ENCODE measurements at places on chromosomes 2 and 18.
A peak's percentile ranks its signal among the peaks of the same experiment; 100 is the strongest.

DNA sequence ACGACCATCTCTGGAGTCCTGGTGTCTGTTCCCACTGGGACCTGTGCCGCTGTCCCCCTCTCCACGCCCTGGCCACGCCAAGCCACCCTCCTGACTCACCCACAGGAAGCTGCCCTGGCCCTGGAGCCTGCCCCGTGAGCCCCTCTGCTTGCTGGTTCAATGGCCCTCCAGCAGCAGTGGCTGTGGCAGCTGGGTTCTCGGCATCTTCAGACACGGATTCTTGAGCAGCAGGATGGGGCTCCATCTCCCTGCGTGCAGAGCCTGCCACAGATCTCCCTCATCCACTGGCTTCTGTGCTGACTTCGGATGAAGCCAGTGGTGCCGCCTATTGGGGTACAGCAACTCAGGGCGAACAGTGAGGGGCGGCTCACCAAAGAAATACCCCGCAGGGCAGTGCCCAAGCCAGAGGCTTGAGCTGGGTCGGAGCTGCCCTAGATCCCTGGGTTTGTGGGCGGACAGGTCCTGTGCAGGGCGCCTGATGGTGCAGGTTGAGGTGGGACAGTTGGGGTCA, 14.0 kb downstream of the CAPN10 start:
- no peak for DNase-seq

DNA sequence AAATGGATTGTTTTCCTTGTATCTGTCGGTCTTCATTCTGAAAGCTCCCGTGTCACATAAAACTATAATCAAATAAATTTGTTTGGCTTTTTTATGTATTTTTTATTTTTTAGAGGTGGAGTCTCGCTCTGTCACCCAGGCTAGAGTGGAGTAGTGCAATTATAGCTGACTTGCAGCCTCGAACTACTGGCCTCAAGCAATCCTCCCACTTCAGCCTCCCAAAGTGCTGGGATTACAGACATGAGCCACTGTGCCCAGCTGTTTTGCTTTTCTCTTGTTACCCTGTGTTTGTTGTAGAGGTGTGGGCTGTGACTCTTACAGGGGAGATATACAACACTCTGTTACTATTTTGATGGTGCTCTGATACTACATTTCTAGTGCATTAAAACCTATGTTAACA, 2.2 kb downstream of the GALM start:
- DNase-seq = no peak

DNA sequence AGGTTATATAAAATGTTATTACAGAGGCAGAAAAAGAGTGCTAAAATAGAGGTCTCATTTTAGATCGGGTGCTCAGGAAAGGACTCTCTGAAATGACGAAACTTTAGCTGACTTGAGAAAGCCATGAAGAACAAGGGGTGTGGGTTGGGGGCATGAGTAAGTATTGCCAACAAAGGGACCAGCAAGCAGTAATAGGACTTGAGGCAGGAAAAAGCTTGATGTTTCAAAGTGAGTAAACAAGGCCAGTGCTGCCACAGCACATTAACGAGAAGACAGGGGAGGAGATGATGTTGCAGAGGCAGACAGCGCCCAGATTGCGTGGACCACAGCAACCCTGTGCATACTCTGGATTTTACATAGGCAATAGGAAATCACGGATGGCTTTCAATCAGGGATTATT, 318.8 kb downstream of the ZEB2 start:
- DNase-seq = no peak

- no peak for DNase-seq
Observed at GRCh38 chr18:35770376-35771014, 189.0 kb downstream of the GALNT1 start.

DNA sequence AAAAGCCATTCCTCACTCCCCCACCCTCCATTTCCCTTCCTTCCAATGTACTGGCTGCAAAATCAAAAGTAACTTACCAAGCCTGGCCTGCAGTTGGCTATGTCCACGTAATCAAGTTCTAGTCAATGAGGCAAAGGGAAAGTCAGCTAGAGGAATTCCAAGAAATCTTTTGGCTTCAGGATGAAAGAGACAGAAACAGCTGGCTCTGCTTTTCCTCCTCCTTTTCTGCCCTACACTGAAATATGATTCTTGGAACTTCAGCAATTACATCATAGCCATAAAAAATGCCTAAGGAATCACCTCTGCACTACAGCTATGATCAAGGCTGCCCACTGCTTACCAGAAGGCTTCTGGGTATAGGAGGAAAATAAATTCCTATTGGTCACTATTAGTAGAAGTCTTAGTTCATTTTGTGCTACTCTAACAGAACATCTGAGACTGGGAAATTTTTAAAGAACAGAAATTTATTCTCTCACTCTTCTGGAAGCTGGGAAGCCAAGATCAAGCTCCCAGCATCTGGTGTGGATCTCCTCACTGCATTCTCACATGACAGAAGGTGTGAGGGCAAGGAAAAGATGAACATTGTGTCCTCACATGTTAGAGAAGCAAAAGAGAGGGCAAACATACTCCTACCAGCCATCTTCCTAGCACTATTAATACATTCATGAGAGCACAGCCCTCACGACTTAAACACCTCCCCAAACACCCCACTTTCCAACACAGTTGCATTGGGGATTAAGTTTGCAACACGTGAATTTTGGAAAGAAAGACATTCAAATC, 219.9 kb downstream of the TMX3 start:
- no peak for DNase-seq

- no peak for DNase-seq
Observed at GRCh38 chr2:60548845-60549237, 4.6 kb downstream of the BCL11A start.

DNA sequence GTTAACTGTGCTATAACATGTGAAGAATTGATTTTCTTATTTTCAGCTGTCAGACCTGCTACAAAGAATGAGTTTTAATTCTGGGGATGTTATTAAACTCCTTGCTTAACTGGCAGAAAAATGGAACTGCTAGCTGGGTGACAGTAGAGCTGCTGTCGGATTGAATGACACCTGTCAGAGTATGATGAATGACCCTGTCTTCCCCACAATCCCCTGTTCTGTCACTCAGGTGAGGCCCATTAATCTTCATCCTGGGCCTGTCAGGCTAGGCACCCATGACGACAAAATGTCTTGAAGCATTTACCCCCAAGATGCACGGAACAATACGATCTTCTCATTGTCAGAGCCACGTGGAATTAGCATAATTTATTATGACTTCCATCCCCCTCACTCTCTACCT, 129.9 kb upstream of the ETAA1 start:
- DNase-seq = no peak

- no peak for DNase-seq
Observed at GRCh38 chr18:76499021-76499420, 4.0 kb upstream of the ZNF516 start.

GRCh38 chr2:231671270-231672050, 36.9 kb upstream of the PTMA start:
- DNase-seq = no peak

DNA sequence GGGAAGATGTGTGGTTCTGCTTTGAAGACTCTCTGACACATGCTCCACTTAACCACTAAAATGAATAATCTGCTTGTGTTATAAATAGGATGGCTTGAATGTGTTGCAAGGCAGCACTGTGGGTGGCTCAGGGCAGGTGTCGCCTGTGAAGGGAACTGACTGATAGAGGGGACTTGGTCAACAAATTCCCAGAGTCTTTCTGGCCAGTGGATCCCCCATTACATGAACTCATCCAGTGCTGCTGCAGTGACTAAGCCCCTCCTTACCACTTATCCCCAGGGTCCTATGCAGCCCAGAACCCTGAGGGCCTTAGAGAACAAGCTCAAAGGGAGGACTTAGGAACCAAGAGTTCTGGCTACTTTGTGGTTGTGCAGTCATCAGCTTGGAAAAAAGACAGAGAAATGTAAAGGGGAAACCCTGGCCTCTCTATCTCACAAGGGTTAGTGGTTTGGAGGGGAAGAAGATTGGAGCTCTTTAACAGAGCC, 226.2 kb upstream of the TNP1 start:
- DNase-seq = no peak

- DNase-seq = peak; percentile 20
Observed at GRCh38 chr18:26134107-26134506, 438 bp downstream of the PSMA8 start.

Data from CD4-positive, alpha-beta memory T cell (primary cell).